Activated CD8-positive, alpha-beta T cell treated with anti-CD3 and anti-CD28 coated beads for 36 hours (primary cell): ENCODE measurements at places on chromosomes 11 and 22.

GRCh38 chr11:68704887-68705286 is 20.5 kb downstream of the GAL start:
- DNase-seq, result no peak
- peaks cover 3% of the 10 kb centered on the region for H3K27me3 ChIP-seq
- H3K4me3 ChIP-seq, result no peak overlapping the region
- no peaks in the 10 kb centered on the region for H3K4me1 ChIP-seq

GRCh38 chr11:75677909-75678308 is 9.1 kb upstream of the MAP6 start:
- no peak overlapping the region for H3K27ac ChIP-seq
- H3K4me3 ChIP-seq, result no peak overlapping the region

- peaks cover 10% of the 10 kb centered on the region for H3K27me3 ChIP-seq
Observed at GRCh38 chr11:127806501-127806900, 780.9 kb downstream of the ETS1 start.

DNA sequence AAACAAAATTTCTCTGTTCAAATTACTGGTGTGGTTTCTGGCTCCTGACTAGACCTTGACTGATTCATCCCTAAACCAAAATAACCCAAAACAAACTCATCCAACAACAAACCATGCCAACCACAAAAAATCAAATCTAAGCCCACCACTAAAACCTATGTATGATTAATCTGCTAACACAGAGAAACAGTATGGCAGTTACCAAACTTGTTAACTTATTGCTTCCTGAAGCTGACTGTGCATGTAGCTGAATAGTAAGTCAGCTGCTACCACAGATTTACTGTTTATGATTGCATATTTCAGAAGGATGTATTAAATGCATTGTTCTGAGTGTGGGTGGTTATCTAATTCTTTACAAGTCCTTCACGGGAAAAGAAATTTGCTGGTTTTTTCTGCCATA is 231.1 kb downstream of the SWAP70 start:
- H3K27ac ChIP-seq, result no peak overlapping the region
- DNase-seq, result no peak
- peaks cover 7% of the 10 kb centered on the region for H3K36me3 ChIP-seq
- H3K4me1 ChIP-seq, result peaks cover 5% of the 10 kb centered on the region
- H3K4me3 ChIP-seq, result no peak overlapping the region

DNA sequence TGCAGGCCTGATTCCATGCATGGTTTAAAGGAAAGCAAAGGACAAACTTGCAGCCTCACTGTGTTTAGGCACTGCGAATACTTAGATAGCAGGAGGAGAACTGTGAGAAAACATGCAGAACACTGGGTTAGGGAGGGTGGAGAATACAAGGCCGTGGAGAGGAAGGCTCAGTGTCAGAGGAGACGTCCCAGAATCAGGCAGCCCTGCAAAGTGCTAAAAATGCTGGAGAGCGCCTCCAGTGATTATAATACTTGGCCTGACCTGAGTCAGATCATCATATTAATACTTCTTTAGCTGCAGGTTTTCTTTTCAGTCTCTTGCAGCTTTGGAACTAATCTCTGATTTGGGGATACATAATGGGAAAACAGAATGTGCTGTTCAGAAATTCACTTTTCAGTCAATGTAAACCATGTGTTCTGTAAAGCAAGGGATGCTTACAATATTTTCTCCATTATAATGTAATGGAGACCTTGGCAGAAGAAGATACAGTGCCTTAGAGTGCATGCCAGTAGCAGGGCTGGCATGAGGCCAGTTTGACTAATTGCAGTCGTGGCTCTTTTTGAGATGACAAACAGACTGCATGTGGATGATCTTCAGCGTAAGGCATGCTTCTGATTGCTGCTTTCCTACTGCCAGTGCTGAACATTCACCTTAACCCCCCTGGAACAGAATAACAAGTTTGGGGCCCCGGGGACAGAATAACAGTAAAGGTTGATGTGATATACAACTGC is 16.8 kb downstream of the EXT2 start:
- H3K36me3 ChIP-seq, result peaks cover 30% of the 10 kb centered on the region
- no peak overlapping the region for H3K4me3 ChIP-seq
- no peak overlapping the region for H3K27ac ChIP-seq
- peak; percentile 12 for DNase-seq
